ENCODE measurements at places on chromosomes 12 and 14.
A peak's percentile ranks its signal among the peaks of the same experiment; 100 is the strongest.

- no peak for DNase-seq
These were observed 2.5 kb upstream of the SOS2 start for GRCh38 chr14:50233951-50234250.

- peak; percentile 67 for DNase-seq
These were observed 63.6 kb upstream of the BCL2L14 start for GRCh38 chr12:12007001-12007712.

DNA sequence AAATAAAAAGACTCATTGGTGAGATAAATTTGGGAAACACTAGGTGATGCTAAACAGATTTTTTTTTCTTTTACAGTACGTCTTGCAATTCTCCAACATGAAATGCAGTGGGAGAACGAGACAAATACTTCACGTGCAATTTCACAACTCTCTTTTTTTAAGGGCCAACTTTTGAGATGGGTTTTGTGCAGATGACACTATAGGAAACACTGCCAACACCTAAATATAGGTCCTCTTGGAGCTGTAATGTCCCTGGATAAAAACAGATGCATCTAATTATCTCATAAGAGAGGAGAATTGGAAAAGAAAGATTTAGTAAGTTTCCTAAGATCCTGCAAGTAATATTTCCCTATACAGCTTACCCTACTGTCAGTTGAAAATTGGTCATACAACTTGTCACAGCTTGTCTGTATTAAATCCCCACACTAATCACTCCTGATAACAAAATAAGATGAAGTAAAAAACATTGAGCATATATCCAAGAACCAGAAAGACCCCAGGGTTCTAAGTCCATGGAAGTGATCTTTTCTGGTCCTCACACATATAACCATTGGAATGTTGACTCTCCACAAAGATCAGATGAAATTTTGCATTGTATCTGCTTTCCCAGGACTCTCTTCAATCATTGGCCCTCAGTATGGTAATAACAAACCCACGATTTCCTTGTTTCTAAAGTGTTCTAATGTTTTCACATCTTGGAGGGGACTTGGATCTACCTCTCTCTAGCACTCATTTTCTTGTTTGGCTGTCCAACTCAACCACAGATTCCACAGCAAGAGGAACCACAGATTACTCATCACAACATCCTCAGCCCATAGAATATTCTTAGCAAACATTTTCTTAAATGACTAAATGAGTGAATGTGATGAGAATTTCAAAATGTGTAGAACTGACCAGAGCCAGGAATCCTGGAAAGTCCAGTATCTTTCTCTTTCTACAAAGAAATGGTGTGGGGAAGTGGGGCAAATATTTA lies 769.4 kb upstream of the USP15 start:
- no peak for DNase-seq

- DNase-seq = peak; percentile 39
These were observed 711 bp upstream of the ETV6 start for GRCh38 chr12:11648514-11649412.

GRCh38 chr14:101854366-101854765 lies 92.9 kb downstream of the PPP2R5C start:
- no peak for DNase-seq

GRCh38 chr14:74407801-74408154 lies 18.2 kb downstream of the SYNDIG1L start:
- no peak for DNase-seq

DNA sequence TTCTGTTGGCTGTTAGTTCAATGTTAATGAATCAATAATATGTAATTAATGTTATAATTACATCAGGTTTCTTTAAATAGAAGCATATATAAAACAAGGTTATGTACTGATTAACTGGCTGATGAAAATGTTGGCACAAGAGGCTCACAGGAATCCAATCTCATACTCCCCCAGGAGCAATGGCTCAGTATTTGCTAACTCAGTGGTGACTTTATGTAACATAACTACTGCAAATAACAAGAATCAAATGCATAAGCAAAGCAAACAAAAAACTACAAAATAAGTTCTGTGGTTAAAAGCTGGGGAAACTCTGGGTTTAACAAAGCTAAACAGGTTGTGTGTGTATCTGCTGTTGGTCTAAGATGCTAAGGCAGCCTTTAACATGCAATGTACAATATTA lies 27.7 kb upstream of the BBS10 start:
- DNase-seq = no peak

DNA sequence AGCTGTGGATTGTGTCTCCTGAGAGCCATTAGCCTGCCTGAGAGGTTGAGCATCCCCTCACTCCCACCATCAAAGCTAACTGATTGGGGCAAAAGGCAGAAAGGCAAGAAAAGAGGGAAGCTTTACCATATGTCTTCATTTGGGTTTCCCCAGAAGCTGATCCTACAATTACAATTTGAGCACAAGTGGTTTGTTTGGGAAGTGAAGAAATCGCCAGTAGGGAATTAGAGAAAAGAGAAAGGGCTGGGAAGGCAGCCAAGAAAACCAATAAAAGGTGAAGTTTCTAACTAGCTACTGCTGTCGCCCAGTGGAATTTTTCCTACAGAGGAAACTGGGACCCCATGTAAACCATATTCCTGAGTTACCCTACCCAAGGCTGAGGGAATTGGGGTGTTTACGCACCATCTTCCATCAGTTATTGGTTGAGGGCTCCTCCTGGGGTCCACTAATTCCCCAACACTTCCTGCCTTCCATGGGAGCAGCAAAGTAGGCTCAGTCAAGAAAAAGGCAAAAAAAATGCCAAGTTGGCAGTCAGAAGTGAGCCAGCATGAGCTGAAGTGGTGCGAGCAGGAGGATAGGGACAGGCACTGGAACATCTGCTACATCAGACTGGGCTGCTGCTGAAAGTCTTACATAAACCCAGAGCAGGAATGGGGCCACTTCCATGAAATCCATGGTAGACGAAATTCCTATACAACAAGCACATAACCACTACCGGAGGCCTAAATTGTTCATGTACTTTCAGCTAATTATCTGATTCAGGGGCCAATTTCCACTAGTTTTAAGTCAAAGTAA lies 17.3 kb downstream of the KCNK10 start:
- no peak for DNase-seq

- DNase-seq = no peak
These were observed 2.1 kb downstream of the GLIPR1 start for GRCh38 chr12:75482646-75483045.

GRCh38 chr12:91219511-91219910 lies 36.9 kb upstream of the DCN start:
- no peak for DNase-seq

DNA sequence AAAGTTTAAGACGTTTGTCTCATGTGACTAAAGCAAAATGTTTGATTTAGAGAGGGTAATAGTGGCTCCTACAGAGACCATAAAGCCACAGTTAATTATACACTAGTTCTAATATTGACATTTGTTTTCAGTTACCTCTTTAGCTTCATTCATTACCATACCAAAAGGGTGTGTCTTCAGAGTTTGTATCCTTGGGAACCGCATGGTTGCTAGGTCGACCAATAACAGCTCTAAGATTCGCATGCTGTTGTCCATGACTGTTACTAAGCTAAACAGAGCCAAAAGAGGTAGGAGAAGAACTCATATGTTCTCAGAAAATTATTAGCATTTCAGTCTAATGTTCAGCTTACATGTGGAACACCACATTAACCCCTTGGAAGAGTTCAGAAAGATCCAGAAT lies 36.2 kb upstream of the ETNK1 start:
- DNase-seq = no peak

DNA sequence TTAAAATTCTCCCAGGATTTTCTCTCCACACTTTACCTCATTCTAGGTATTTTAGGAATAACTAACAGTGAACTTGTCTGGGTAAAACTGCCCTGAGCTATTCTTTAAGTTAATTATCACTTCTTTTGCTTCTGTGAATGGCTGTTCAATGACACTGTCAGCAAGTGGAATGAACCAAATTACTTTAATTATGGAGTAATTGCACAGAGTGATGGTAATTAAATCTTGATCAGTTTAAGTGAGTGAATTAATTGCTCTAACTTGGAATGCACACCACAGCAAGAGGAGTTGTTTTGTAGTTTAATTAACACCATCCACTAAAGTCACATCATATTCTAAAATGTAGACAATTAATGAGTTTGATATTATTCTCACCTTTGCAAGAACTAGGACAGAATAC lies 36.2 kb upstream of the TMEM260 start:
- no peak for DNase-seq

- no peak for DNase-seq
These were observed 130.4 kb downstream of the DICER1 start for GRCh38 chr14:95026851-95027463.

DNA sequence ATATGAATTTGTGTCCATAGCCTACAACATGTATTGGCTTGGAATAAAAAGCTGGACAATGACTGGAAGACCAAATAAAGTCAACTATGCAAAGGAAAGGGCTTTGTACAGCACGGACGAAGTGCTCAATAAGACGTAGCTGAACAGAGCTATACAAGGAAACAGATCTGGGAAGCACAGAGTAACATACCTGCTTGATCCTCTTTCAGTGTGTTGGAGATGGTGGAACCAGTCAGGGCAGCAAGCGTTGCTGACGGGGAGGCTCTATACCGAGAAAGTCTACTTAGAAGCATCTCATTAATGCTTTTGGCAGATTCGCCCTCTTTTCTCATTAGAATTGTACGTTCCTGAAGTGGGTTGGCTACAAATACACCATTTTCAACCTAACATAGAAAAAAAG lies 99.3 kb downstream of the HECTD4 start:
- no peak for DNase-seq

- DNase-seq = no peak
These were observed 61.9 kb downstream of the SMUG1 start for GRCh38 chr12:54126696-54127537.

- DNase-seq = no peak
These were observed 14.6 kb downstream of the MEG3 start for GRCh38 chr14:100840286-100841065.

- peak; percentile 17 for DNase-seq
These were observed 53.1 kb upstream of the STON2 start for GRCh38 chr14:81453166-81453766.

DNA sequence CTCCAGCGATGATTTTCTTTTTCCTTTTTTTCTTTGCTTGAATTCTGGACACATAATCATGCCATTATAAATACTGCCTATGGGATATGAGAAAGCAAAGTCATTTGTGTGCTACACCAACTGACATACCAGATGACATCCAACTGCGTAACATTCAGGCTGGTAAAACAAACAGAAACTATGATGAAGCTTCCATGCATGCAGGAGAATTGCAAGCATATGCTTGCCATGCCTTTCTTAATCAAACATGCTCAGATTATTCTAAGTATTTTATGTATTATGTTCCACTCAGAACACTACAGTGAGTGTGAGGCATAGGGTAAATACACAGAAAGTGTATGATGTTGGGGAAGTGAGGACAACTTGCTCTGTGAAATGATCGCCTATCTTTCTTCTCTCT lies 97.4 kb downstream of the C12orf50 start:
- no peak for DNase-seq

GRCh38 chr14:69571449-69572029 lies 3.1 kb downstream of the CCDC177 start:
- no peak for DNase-seq

GRCh38 chr12:29517264-29517663 lies 19.8 kb upstream of the OVCH1 start:
- DNase-seq = no peak

DNA sequence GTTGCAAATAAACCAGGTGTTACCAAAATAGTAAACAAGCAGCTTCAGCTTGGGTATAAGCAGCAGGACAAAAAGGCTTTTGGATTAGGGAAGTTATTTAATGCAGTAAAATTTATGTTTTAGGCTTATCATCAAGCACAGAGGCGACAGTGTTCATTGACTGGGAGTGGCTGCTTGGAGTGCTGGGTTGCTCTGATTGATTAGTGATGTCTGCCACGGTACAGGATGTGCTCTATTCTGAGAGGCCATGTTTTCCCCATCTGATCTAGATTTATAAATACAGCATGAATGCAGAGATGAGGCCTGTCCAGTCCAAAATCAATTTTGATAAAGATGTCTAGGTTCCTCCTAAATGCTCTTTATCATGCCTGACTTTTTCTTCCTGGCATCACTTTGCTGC lies 83.5 kb downstream of the MAP1LC3B2 start:
- no peak for DNase-seq

- DNase-seq = no peak
These were observed 213.5 kb downstream of the PELI2 start for GRCh38 chr14:56331592-56332216.

DNA sequence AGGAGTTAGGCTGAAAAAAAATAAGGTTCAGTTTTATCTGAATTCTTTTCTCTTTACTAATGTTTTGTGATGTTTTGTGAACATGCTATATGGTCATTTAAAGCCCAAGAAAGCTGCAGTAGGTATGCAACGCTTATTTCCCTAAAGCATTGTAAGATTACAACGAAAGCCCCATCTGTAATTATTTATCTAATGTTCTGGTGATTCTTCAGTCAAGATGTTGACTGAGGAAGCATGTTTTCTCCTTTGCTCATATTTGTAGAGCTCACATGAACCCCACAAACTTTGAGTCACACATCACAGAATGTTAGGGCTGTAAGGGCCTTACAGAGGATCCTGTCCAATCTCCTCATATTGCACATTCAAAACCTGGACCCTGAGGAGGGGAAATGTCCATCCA lies 3.2 kb upstream of the TUBA1C start:
- DNase-seq = no peak

GRCh38 chr12:42603246-42603990 lies 13.9 kb upstream of the PRICKLE1 start:
- DNase-seq = no peak

DNA sequence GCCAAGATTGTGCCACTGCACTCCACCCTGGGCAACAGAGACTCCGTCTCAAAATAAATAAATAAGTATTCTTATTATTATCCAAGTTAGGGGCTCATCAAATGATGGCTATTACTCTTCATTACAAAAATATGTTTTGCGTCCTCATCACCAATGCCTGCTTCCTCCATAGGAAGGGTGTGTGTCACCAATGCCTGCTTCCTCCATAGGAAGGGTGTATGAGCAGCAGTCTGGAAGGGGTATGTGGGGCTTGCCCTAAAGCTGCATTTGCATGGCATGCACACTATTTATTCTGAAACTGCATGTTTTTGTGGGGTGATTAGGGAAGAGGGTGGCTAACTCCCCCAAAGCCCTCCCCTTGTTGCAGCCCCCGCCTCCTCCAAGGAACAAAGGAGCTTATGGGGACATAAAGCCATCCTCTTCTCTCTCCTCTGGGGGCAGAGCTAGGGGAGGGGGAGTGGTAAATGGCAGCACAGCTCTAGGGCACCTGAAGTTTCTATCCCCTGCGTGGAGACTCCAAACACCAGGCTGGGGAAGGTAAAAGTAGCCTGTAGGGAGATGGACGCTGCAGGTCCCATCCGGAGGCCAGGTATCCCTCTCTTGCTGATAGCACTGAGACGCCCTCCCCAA lies 1.3 kb downstream of the CAMKK2 start:
- no peak for DNase-seq

GRCh38 chr12:96215919-96216273 lies 21.7 kb downstream of the ELK3 start:
- no peak for DNase-seq

- DNase-seq = no peak
These were observed 226.8 kb upstream of the RGS6 start for GRCh38 chr14:71705460-71705859.
